Esophagus squamous epithelium (tissue), 5 donors: ENCODE measurements at places on chromosomes 2 and 18. TPM values are rescaled to one million over a fixed set of nuclear protein-coding genes. Genes with fewer than 3 reads are reported as not detected.

DNA sequence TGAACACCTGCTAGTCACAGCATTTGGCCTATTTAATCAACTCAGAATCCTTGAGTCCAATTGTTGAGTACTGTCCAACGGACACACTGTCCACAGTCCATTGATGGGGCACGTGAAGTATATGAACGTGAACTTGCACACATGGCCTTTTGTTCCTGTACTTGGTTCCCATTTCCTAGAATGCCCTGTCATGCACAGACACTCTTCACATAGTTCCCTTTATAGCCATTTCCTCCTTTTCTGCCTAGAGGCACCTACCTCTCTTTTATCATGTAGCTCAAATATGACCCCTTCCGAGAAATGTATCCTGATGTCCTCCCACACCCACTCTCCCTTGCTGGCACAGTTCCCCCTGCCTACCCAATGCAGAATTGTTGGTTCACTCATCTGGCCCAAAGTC lies 8.7 kb upstream of the CRYGA start:
- no peak overlapping the region for H3K4me3 ChIP-seq
- H3K36me3 ChIP-seq = no peaks in the 10 kb centered on the region
- no peak overlapping the region for H3K27ac ChIP-seq
- no peaks in the 10 kb centered on the region for H3K27me3 ChIP-seq
- DNase-seq = no peak
- no peaks in the 10 kb centered on the region for H3K4me1 ChIP-seq

DNA sequence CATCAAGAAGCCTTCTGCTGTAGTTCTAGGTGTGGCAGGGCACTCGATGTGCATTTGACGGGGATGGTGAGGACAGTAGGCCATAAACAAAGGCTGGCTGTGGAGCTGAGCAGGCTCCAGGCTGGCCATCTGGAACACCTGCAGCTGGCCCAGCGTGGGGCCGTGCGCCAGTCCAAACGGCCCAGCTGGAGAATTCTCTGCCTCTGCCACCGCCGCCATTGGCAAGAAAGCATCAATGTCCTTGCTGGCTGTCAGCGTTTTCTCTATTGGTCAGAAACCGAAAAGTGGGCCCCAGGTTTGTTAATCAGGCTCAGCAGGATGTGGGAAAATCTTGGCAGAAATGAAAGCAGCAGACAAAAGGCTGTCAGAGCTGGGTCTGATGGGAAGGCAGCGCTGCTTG lies 24.0 kb upstream of the CTIF start:
- no peak overlapping the region for H3K27ac ChIP-seq
- no peaks in the 10 kb centered on the region for H3K27me3 ChIP-seq
- no peaks in the 10 kb centered on the region for H3K4me1 ChIP-seq
- DNase-seq = no peak

- no peak overlapping the region for H3K27ac ChIP-seq
- no peaks in the 10 kb centered on the region for H3K4me1 ChIP-seq
- no peaks in the 10 kb centered on the region for H3K36me3 ChIP-seq
- no peaks in the 10 kb centered on the region for H3K27me3 ChIP-seq
- DNase-seq = no peak
These were observed 59.8 kb downstream of the MEMO1 start for GRCh38 chr2:31950946-31951562.

- peaks cover 7% of the 10 kb centered on the region for H3K36me3 ChIP-seq
- H3K27ac ChIP-seq = no peak overlapping the region
- no peak overlapping the region for H3K4me3 ChIP-seq
- H3K27me3 ChIP-seq = no peaks in the 10 kb centered on the region
- H3K4me1 ChIP-seq = no peaks in the 10 kb centered on the region
These were observed 55.7 kb downstream of the CCDC93 start for GRCh38 chr2:117958186-117958585.

GRCh38 chr2:33607251-33607721 lies 8.2 kb upstream of the FAM98A start:
- H3K4me3 ChIP-seq = no peak overlapping the region
- no peak for DNase-seq
- H3K4me1 ChIP-seq = no peaks in the 10 kb centered on the region
- H3K27ac ChIP-seq = no peak overlapping the region
- no peaks in the 10 kb centered on the region for H3K36me3 ChIP-seq
- H3K27me3 ChIP-seq = no peaks in the 10 kb centered on the region

DNA sequence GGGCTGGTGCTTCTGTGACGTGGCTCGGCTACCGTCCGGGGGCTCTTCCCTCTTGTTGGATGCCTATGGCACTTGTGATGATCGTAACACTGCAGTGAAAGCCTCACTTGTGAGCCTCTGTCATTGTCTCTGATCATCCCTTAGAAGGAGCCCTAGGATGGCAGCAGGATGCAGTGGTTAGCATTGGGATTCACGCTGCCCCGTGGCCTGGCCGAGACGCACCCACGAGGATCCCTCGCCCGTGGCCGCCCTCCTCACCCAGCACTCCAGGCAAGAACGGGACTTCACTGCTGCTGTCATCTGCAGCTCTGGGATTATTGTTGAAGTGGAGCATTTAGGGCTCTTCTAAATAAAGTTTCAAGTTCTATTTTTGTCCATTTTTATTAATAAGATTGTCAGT lies 46.8 kb upstream of the CTDP1 start:
- H3K4me3 ChIP-seq = no peak overlapping the region
- no peaks in the 10 kb centered on the region for H3K36me3 ChIP-seq
- H3K27me3 ChIP-seq = peaks cover 6% of the 10 kb centered on the region

DNA sequence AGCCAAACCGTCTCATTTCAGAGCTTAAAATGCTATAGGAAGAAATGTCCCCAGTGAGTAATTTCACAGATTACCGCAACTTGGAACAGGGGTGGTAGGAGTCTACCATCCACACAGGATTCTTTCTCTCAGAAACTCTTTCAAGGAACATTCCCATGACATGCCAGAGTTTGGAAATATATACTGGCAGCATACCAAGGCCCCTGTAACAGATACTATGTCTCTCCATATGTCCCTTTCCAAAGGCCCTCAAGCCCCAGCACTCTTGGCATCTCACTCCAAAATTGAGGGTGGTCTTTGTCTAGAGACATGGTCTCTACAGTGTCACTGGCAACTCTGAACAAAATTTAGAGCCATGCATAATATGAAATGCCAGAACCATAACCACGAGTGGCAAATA lies 11.0 kb downstream of the FIGLA start:
- no peak overlapping the region for H3K4me3 ChIP-seq
- no peak overlapping the region for H3K27ac ChIP-seq
- no peaks in the 10 kb centered on the region for H3K36me3 ChIP-seq
- peaks cover 5% of the 10 kb centered on the region for H3K4me1 ChIP-seq
- H3K27me3 ChIP-seq = no peaks in the 10 kb centered on the region

DNA sequence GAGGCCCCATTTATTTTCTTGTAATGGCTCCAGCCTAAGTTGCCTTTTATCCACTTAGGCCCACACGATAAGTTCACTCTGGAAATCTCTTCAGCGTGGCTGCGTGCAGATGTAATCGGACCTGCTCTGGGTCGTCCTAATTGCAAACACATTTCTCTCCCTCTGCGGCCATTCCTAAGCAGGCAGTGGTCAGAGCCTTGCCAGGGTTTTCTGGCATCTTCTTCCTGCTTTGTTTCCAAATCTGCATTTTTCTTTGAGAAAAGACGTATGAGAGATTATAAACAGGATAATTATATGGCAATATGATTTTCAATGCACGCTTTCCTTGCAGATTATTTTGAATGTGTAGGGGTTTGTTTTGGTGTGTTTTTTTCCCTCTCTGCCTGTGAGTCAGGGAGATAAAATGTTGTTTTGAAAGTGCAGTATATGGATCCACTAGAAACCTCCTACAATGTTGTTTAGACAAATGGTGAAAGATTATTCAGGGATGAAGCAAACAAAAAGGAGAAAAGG lies 239.4 kb upstream of the TANK start:
- H3K36me3 ChIP-seq = no peaks in the 10 kb centered on the region
- H3K27me3 ChIP-seq = no peaks in the 10 kb centered on the region
- no peak for DNase-seq
- H3K27ac ChIP-seq = peak overlapping the region; percentile 78

DNA sequence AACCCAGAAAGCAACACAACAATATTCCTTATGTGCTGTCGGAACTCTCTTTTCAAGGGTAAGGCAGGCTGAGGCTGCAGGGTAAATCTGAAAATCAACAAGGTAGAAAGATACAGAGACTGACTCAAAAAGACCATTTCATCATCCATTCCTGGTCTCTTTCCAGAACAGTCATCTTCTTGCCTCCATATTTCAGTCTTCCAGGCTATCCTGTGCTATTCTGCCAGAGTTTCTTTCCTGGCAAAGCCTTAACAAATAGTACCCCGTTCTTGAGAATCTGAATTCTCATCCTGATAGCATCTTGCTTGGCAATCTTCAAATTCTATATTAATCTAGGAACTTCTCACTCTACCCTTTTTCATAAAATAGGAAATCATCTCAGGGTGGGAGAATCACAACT lies 15.5 kb downstream of the DPP10 start:
- no peaks in the 10 kb centered on the region for H3K27me3 ChIP-seq
- no peaks in the 10 kb centered on the region for H3K36me3 ChIP-seq
- no peak overlapping the region for H3K27ac ChIP-seq
- no peak overlapping the region for H3K4me3 ChIP-seq
- no peak for DNase-seq

GRCh38 chr2:2913601-2914120 lies 464.0 kb downstream of the EIPR1 start:
- H3K36me3 ChIP-seq = no peaks in the 10 kb centered on the region
- H3K27me3 ChIP-seq = no peaks in the 10 kb centered on the region
- no peak overlapping the region for H3K27ac ChIP-seq
- H3K4me3 ChIP-seq = no peak overlapping the region
- no peaks in the 10 kb centered on the region for H3K4me1 ChIP-seq

- no peak overlapping the region for H3K4me3 ChIP-seq
- no peaks in the 10 kb centered on the region for H3K36me3 ChIP-seq
- no peaks in the 10 kb centered on the region for H3K4me1 ChIP-seq
These were observed 57.6 kb upstream of the ZNF532 start for GRCh38 chr18:58806826-58807714.

- DNase-seq = no peak
- H3K4me3 ChIP-seq = no peak overlapping the region
- no peaks in the 10 kb centered on the region for H3K36me3 ChIP-seq
- H3K27ac ChIP-seq = no peak overlapping the region
- H3K27me3 ChIP-seq = no peaks in the 10 kb centered on the region
These were observed 51.7 kb upstream of the SMIM21 start for GRCh38 chr18:75478996-75479880.

- no peak overlapping the region for H3K4me3 ChIP-seq
- no peak overlapping the region for H3K27ac ChIP-seq
- H3K36me3 ChIP-seq = no peaks in the 10 kb centered on the region
- H3K27me3 ChIP-seq = no peaks in the 10 kb centered on the region
- no peak for DNase-seq
These were observed 73.3 kb upstream of the FZD7 start for GRCh38 chr2:201960305-201960704.

DNA sequence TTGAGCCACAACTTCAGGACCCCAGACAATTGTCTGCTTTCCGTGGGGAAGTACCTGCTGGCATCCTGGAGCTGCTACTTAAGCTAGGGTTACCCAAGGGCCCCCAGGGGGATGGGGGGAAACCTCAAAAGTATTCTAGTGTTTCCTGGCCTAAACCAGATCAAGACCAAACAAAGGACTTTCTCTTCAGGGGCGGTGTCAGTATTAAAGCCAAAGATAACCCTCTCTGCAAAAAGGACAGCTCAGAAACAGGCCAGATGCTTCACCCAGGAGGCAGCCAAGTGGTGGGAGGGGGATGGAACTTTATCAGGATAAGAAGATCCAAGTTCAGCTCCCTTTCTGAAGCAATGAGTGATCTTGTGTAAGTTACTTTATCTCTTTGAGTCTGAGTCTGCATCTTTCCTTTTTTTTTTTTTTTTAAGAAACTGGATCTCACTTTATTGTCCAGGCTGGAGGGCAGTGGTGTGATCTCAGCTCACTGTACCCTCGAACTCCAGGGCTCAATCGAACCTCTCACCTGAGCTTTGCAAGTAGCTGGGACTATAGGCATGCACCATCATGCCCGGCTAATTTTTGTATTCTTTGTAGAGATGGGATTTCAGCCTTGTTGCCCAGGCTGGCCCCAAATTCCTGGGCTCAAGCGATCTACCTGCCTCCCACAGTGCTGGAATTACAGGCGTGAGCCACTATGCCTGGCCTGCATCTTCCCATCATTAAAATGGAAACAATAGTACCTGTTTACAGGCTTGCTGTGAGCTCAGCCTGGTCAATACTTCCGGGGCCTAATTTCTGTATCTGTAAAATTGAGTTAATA lies 151.8 kb upstream of the PTPRM start:
- peak overlapping the region; percentile 68 for H3K27ac ChIP-seq
- H3K36me3 ChIP-seq = no peaks in the 10 kb centered on the region
- H3K4me3 ChIP-seq = no peak overlapping the region
- H3K4me1 ChIP-seq = no peaks in the 10 kb centered on the region
- no peak for DNase-seq

- no peaks in the 10 kb centered on the region for H3K27me3 ChIP-seq
- DNase-seq = no peak
- H3K4me1 ChIP-seq = no peaks in the 10 kb centered on the region
- H3K36me3 ChIP-seq = no peaks in the 10 kb centered on the region
- H3K4me3 ChIP-seq = no peak overlapping the region
- no peak overlapping the region for H3K27ac ChIP-seq
These were observed 31.5 kb upstream of the ATIC start for GRCh38 chr2:215280326-215280725.

DNA sequence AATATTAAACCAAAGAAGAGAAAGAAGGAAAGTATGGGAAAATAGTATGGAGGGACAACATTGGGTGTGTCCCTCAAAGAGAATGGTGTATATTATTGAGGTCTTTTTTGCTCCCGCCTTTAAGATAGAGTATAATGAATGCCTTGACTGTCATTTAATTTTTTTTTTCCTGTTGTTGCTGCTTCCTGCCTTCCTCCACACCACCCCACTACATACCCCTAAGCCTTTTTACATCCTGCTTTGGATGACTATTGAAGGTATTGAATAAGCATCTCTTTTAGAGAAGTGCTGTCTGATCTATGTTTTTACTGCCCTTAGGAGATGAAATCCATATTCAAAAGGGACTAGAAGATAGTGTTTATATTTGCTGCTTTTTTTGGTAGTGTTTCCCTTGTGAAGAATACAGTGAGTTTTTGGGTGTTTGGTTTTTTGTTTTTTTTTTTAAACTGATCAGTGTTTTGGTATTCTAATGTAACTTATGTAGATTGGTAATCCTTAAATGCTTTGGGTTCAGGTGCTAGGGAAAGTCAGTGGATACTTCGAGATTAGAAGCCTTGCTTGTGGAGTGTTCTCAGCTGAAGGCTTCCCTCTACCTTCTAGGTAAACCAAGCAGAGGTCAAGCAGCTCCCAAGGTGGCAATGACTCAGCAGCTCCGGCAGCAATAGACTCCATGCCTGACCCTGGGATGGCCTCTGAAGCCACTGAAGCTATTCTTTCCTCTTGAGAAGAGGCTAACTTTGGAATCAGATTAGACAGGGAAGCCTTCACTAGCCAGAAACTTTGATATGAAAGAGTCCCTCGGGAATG lies 5.0 kb downstream of the FZD7 start:
- peaks cover 14% of the 10 kb centered on the region for H3K4me1 ChIP-seq
- H3K27me3 ChIP-seq = peaks cover 33% of the 10 kb centered on the region
- H3K27ac ChIP-seq = peak overlapping the region; percentile 63
- H3K4me3 ChIP-seq = peak overlapping the region; percentile 15

GRCh38 chr2:20411361-20411894 lies 35.4 kb upstream of the RHOB start:
- H3K27ac ChIP-seq = no peak overlapping the region
- H3K4me1 ChIP-seq = no peaks in the 10 kb centered on the region
- DNase-seq = no peak
- no peaks in the 10 kb centered on the region for H3K36me3 ChIP-seq
- no peaks in the 10 kb centered on the region for H3K27me3 ChIP-seq

The SPIRE1 gene
- total RNA-seq = 25.3 TPM

The GPAT2 gene
- 0.34 TPM for total RNA-seq
